ENCODE measurements at places on chromosomes 13 and 19.
A peak's percentile ranks its signal among the peaks of the same experiment; 100 is the strongest.

DNA sequence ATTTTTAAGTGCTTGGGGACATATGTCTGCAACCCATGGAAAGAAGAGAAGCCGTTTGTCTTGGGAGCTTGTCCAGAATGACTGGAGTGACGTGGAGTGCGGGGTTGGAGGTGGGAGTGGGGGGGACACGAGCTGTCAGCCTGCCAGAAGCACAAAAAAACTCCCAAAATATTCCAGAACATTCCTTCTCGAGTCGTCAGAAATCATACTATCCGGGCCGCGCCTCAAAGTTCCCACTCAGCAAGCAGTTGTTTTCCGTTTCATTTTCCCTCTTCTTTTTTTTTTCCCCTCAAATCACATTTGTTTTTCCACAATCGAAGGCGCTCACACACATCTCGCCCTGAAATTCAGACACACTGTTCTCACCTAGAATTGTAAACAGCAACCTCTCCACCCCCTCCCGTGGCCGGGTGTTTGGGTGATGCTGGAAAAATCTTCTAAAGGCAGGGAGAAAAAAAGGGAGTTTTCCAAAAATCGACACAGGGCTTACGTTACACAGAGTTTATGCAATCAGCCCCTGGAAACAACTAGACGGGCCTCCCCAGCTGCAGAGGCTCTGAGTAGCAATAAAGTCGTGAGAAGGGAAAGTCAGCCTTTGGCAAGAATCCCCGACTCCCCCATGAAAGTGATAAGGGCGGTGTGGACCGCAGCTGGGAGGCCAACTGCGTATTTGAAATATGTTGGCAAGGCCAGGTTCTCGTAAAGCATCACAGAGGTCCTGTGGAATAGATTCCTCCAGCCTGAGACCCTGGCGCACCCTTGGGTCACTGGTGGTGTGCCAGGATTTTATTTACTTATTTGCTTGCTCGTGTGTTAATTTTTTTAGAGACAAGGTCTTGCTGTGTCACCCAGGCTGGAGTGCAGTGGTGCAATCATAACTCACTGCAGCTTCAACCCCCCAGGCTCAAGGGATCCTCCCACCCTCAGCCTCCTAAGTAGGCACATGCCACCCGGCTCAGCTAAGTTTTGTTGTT lies 31.2 kb upstream of the KLF2 start:
- DNase-seq = no peak

DNA sequence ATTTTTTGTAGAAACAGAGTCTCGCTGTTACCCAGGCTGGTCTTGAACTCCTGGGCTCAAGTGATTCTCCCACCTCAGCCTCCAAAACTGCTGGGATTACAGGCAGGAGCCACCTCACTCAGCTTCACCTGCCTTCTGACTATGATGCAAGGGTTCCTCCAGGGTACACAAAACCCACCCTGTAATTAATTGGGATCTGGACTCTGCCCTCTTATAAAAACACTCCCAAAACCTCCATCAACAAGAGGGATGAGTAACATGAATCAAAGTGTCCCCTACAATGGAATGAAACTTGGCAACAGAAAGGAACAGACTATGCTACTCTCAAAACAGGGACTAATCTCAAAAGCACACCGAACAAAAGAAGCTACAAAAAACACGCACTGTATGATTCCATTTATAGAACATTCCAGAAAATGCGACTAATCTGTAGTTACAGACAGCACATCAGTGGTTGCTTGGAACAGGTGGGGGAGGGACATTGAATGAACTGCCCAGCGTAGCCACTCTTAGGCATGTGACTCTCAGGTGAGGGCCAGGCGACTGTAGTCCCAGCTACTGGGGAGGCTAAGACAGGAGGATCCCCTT lies 3.2 kb upstream of the PRR36 start:
- no peak for DNase-seq

GRCh38 chr19:44753932-44754749 lies 5.6 kb downstream of the BCL3 start:
- DNase-seq = no peak

- DNase-seq = no peak
Observed at GRCh38 chr19:31347828-31348392, 1.3 kb downstream of the TSHZ3 start.

DNA sequence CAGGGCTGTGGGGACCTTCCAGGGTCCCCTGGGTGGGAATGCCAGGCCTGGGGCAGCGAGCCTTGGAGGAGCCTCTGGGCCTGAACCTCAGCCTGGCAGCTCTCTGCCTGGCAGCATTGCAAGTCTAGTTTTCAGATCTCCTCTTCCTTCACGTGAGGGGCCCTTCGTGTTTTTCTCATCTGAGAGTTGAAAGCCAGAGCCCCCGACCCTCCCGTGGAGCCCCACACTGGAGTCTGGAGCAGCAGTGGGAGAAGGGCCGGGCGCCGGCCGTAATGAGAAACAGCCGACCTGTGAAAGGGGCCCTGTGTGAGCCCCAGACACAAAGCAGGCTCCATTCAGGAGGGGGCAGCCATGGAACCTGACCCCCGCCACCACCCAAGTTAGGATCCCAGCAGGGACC lies 19.3 kb downstream of the TMED1 start:
- DNase-seq = no peak

- no peak for DNase-seq
Observed at GRCh38 chr13:87280139-87280538, 391.0 kb upstream of the SLITRK5 start.

DNA sequence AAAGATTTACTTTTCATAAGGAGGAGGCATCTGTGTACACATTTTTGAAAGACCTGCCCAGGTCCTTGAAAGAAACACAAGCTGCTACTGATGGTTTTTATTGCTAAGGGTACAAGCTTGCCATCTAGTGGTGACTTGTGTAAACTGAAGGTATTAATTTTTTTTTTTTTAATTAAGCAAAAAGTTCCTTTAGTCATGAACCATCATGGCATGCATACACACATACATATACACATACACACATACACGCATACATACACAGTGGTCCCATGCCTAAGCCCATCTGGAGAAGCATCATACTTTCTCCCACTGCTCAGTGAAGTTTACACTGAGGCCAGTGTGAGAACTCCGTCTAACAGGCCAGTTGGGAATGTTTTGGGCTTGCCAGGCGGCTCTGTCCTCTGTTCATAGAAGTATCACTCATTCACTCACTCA lies 312.5 kb downstream of the DCLK1 start:
- DNase-seq = peak; percentile 26

GRCh38 chr19:18700501-18701249 lies 17.2 kb downstream of the CRTC1 start:
- no peak for DNase-seq

GRCh38 chr13:32616883-32617511 lies 30.7 kb downstream of the PDS5B start:
- DNase-seq = no peak

DNA sequence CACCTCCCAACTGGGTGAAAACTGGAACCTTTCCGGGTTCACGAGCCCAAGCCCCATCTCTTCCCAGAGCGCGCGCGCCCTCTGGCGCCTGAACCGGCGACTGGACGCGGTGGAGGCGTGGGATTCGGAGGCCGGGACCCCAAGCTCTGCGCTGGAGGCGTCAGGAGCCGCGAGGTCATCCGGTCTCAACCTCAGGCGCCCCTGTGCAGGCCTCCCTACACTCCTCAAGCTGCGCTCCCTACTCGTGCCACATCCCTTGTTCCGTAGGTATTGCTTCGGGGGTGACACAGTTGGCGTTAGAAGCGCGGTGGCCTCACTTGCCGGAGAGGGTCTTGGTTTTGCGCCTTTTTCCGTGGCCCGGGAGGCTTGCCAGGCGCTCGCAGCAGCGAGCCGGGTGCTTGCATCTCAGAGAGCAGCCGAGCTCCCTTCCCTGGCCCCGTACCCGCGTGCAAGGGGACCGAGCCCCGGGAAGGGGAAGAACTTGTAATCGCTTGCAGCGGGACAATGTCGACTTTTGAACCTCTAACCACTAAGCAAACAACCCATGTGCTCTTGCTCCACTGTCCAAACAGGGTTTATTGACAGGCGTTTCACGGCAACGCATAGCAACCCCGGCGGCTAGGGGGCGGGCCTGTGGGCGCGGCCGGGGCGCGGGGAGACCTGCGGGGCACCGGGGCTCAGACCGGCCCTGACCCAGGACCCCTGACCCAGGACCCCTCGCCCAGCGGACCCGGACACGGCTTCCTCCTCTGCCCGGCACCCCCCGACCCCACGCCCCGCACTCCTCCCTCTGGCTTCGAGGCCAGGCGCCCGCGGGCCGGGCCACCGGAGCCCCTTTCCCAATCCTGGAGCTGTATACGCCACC lies 8.5 kb downstream of the CDX2 start:
- DNase-seq = no peak

- peak; percentile 67 for DNase-seq
Observed at GRCh38 chr19:46784262-46785053, 3.9 kb downstream of the SLC1A5 start.

- no peak for DNase-seq
Observed at GRCh38 chr19:30625947-30626625, 253.9 kb downstream of the ZNF536 start.

GRCh38 chr13:28710161-28710560 lies 8.6 kb downstream of the SLC46A3 start:
- no peak for DNase-seq

GRCh38 chr19:4267101-4267900 lies 11.8 kb upstream of the SHD start:
- DNase-seq = peak; percentile 65

DNA sequence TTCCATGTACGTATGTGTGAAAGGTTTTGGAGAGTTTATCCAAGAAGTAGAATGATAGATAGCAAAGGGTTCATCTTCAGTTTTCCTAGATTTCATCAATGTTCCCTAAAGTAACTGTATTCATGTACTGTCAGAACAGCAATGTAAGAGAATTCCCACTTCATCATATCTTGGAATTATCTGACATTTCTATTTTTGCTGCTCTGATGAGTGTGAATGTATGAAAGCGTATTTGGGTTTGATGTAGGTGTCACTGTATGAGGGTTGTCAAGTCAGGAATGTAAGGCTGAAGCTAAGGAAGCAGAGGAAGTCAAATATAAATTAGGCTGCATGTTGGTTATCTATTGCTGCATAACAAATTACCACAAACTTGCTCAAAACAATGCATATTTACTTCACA lies 7.2 kb upstream of the KATNAL1 start:
- no peak for DNase-seq

- no peak for DNase-seq
Observed at GRCh38 chr13:34361560-34361959, 543.6 kb downstream of the RFC3 start.

DNA sequence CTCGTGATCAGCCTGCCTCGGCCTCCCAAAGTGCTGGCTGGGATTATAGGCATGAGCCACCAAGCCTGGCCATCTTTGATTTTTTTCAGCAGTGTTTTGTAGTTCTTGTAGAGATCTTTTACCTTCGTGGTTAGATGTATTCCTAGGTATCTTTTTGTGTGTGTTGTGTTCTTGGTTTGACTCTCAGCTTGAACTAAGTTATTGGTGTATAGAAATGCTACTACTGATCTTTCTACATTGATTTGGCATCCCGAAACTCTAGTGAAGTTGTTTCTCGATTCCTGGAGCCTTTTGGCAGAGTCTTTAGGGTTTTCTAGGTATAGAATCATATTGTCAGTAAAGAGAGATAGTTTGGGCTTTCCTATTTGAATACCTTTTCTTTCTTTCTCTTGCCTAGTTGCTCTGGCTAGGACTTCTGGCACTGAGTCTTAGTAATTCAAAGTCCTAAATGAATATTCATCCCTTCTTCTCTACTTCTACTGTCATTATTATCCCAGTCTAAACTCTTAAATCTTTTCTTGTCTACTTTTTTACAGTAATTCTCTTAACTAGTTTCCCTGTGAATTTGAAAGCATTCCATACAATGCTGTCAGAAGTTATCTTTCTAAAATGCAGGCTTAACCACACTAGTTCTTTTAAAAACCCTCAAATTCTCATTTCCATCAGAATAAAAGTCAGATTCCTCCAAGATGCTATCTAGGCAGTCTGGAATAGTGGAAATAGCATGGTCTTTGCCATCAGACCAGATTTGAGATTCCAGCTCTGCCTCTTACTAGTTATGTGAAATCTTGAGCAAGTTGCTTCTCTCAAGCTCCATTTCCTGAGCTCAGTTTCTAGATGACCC lies 7.0 kb downstream of the GPR18 start:
- no peak for DNase-seq

- no peak for DNase-seq
Observed at GRCh38 chr13:30159446-30159839, 147.9 kb downstream of the KATNAL1 start.

- DNase-seq = no peak
Observed at GRCh38 chr19:10115392-10116084, 4.0 kb downstream of the P2RY11 start.

DNA sequence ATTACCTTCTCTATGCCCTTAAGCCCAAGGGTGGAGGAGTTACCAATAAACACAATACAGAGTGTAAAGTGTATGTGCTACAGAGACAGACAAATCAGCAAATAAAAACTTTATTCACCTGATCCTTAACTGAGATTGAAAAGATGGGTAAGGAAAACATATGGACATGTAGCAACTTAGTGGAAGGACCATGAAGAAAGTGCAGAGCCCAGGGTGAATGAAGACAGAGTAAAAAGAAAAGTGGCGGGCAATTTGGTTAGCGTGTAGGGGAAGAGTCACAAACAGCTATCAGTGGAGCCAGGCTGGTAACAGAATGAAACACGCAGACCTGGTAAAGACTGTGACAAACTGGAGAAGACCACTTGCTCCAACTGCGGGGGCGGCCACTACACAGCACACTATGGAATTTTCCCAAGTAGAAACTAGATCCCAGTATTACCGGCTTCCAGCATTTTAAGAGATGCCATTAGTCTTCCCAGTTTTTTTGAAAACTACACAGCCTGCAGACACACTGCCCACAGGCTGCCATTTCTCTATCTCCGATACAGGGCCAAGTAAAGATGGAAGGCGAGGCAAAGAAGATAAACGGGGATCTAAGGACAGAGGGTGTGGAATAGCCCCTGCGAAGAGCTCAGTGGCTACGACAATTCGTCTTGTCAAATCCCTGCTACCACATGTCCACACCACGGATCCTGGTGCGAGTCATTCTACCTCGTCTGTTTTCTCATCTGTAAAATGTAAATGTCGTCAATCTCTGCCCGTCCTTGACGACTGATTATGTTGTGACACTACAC lies 1.2 kb downstream of the UQCRFS1 start:
- no peak for DNase-seq

DNA sequence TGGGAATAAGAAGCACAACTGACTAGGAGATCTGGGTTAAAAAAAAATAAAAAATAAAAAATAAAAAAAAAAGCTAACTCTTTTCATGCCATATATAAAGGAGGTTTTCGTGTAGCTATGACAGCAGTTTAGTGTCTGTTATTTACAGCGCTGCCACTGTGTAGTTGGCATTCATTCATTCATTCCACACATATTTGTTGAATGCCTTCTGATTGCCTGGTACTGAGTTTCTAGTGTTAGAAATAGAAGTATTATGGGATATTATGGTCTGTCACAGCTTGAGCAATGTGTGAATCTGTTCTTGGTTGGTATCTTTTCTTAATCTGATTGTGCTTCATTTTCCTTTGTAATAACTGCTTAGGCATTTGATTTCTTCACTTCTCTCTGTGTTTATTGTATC lies 237.4 kb downstream of the NBEA start:
- DNase-seq = no peak
